ENCODE measurements at places on chromosomes 16 and 17.

- DNase-seq = no peak
Measured at GRCh38 chr16:11409398-11409797, 64.1 kb downstream of the RMI2 start.

GRCh38 chr17:48630925-48631692, 5.0 kb upstream of the HOXB9 start:
- DNase-seq = peak; percentile 30

DNA sequence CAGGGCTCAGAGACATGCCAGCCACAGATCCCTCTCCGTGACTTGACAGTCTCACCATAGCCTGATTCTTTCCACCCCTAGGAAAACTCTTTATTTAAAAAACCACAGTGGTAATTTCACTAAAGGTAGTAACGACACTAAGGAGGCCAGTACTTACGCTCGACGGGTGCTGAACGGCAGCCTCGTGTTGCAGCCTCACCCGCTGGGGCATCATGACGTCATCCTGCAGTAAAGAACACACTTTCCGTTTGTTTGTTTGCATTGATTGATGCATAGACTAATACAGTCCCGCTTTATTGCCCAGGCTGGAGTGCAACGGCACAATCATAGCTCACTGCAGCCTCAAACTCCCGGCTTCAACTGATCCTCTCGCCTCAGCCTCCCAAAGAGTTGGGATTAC, 65.1 kb upstream of the METRNL start:
- DNase-seq = no peak

DNA sequence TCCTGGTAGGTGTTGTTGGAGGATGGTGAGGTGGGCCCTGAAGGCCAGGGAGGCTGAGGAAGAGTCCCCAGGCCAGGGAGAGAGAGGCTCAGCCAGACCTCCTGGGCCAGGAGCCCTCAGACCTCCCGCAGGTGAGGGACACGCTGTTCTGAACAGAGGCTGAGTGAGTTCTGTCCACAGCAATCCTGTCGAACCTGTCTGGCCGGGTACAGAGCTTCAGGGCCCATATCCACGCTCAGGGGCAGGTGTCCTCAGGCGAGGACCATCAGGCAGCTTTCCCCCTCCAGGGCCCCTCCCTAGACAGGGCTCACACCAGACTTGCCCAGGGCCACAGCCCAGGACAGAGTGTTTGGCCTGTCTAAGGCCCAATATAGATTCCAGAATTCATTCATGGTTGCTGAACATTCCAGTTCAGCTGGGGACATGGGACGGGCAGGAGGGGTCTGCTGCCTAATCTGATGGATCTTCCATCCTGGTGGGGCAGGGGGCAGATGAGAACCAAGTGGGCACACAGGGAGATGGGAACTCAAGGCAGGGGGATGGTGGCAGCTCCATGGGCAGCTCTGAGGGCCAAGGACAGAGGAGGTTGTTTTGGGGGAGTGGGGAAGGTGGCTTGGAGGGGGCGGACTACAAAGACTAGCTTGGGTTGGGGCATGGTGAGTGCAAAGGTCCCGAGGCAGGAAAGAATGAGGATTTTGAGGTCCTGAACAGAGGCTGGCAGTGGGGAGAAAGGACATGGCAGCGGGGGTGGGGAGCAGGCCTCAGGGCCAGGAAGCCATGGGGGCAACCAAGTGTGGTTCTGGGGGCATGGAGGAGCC, 23.4 kb upstream of the MPRIP start:
- DNase-seq = no peak

DNA sequence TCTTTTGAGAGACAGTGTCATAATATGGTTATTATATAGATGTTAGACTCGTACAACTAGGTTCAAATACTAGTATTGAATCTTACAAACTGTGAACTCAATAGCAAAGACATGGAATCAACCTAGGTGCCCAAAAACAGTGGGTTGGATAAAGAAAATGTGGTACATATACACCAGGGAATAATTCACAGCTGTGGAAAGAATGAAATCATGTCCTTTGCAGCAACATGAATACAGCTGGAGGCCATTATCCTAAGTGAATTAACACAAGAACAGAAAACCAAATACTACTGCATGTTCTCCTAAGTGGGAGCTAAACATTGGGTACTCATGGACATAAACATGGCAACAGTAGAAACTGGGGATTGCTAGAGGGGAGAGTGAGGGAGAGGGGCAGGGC, 8.1 kb downstream of the PHKB start:
- DNase-seq = no peak

DNA sequence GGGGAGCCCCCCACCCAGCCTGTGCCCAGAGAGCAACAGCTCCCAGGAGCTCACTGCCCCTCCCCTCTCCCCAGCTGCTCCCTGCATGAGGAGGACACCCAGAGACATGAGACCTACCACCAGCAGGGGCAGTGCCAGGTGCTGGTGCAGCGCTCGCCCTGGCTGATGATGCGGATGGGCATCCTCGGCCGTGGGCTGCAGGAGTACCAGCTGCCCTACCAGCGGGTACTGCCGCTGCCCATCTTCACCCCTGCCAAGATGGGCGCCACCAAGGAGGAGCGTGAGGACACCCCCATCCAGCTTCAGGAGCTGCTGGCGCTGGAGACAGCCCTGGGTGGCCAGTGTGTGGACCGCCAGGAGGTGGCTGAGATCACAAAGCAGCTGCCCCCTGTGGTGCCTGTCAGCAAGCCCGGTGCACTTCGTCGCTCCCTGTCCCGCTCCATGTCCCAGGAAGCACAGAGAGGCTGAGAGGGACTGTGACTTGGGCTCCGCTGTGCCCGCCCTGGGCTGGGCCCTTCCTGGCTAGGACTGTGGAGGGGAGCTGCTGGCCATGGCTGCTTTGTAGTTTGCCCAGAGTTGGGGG, 584 bp downstream of the TCAP start:
- no peak for DNase-seq

GRCh38 chr16:80071964-80072456, 468.8 kb upstream of the DYNLRB2 start:
- no peak for DNase-seq

- peak; percentile 39 for DNase-seq
Measured at GRCh38 chr17:19237389-19238166, 412 bp downstream of the EPN2 start.

DNA sequence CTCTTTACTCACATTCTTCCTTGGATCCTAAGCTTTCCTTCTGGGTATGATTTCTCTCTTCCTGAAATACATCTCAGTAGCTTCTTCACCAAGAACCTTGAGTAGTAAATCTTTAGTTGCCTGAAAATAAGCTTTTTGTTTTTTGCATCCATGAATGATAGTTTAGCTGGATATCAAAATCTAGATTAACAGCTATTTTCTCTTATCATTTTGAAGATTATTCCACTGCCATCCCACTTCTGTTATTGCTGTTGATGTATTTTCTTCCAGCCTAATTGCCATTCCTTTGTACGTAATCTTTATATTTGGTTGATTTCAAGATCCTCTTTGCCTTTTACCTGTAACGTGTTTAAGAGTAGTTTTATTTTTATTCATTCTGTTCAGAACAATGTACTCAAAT, 7.6 kb upstream of the FBXO39 start:
- no peak for DNase-seq

DNA sequence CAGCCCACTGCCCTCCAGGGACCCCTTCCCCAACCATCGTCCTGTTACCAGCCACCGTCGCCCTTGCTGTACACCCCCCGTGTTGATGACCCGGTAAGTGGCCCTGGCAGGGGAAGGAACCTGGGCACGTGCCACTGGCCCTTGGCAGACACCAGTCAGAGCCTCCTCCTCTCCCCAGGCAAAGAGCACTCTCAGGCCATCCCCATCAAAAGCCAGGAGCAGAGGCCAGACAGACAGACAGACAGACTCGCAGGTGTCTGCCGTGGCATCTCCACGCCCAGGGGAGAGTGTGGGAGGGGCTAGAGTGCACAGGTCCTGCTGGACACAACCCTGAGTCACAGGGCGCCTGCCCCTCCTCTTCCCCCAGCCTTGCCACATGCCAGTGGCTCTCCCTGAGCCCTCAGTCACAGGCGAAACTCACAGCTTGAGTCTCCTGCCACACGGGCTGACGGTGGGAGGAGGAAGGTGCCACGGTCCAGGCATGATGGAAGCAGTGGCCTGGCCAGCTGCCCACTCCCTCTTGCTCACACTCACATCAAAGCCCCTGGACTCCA, 7.8 kb downstream of the CLCN7 start:
- DNase-seq = no peak

- peak; percentile 68 for DNase-seq
Measured at GRCh38 chr16:27515874-27516353, 33.8 kb downstream of the GTF3C1 start.

- no peak for DNase-seq
Measured at GRCh38 chr16:83723901-83724300, 83.9 kb upstream of the HSBP1 start.

GRCh38 chr17:82998637-82999036, 80.8 kb upstream of the METRNL start:
- no peak for DNase-seq

GRCh38 chr16:71746442-71747046, 22.0 kb upstream of the PHLPP2 start:
- DNase-seq = peak; percentile 54

GRCh38 chr16:81473558-81473957, 28.9 kb downstream of the CMIP start:
- DNase-seq = no peak

GRCh38 chr16:87123356-87124001, 193.7 kb downstream of the C16orf95 start:
- DNase-seq = no peak

GRCh38 chr17:28416703-28417311, 10.8 kb upstream of the SLC46A1 start:
- peak; percentile 88 for DNase-seq

GRCh38 chr17:45293413-45294211, 23.2 kb downstream of the MAP3K14 start:
- DNase-seq = peak; percentile 88

- peak; percentile 83 for DNase-seq
Measured at GRCh38 chr17:75238684-75239191, 22.7 kb downstream of the GGA3 start.

- peak; percentile 29 for DNase-seq
Measured at GRCh38 chr16:29876217-29876593, 13.2 kb upstream of the CDIPT start.

DNA sequence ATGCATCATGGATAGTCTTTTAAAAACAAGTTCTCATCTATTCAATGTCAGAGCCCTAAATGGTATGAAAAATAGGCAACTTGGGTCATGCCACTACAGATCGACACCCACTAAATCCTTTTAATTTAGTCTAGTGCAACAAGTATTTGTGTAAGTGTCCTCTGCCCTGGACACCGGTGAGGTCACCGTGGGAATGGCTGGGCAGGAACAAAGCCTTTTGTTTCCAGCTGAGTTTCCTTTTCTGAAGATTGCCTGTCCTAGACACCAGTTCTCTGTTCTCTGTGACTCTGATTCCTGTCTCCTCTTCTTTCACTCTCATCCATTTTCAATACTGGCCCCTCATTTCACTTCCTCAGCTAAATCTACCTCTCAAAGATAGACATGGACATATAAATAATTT, 446.5 kb downstream of the MAF start:
- DNase-seq = no peak

- no peak for DNase-seq
Measured at GRCh38 chr17:83068641-83069570, 10.5 kb upstream of the METRNL start.

GRCh38 chr16:58393138-58393504, 850 bp downstream of the GINS3 start:
- peak; percentile 19 for DNase-seq

Measured in mesendoderm (in vitro differentiated cells).